ENCODE measurements at places on chromosomes 5 and 9.
A peak's percentile ranks its signal among the peaks of the same experiment; 100 is the strongest.

DNA sequence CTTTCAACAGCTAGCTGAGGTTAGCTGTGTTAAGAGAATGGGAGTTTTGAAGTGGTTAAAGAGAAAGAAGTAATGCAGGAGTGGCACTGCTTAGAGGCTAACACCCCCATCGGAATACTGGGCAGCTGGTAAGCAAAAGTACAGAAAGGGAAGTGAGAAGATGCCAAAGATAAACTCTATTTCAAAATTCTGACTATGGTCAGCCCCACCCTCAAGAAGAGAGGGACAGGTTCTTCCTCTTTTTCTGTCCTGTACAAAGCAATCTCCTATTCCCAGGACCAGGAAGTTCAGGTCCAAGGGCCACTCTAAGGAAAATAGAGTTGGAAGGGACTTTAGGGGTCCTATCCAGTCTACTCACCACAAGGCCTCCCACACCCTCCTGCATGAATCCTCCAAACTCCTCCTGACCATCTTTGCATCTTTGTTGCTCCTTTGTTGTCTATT is 45.9 kb upstream of the JAK2 start:
- DNase-seq: no peak

GRCh38 chr5:174399411-174399810 is 325.0 kb upstream of the MSX2 start:
- no peak for DNase-seq

GRCh38 chr9:16598316-16598715 is 272.2 kb downstream of the BNC2 start:
- DNase-seq: no peak

GRCh38 chr9:37998881-37999587 is 70.0 kb downstream of the SHB start:
- DNase-seq: no peak

DNA sequence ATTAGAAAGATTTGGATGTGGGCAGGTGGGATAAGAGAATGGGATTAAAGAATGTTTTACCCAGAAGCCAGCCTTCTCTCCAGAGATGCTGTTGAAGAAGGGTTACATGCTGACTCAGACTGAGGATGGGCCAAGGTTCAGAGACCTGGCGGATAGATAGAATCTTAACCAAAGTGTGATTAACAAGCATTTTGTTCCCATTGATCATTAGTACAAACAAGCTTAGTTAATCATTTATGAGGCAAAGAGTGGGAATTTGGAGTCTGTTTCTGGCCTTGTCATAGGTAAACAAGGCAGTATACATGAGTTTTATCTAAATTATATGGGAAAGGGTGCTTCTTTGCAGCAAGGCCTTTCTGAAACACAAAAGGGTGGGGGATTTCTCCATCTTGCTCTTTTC is 20.8 kb upstream of the DTWD2 start:
- no peak for DNase-seq

- no peak for DNase-seq
These were observed 91.2 kb upstream of the CHD1 start for GRCh38 chr5:99019812-99020697.

DNA sequence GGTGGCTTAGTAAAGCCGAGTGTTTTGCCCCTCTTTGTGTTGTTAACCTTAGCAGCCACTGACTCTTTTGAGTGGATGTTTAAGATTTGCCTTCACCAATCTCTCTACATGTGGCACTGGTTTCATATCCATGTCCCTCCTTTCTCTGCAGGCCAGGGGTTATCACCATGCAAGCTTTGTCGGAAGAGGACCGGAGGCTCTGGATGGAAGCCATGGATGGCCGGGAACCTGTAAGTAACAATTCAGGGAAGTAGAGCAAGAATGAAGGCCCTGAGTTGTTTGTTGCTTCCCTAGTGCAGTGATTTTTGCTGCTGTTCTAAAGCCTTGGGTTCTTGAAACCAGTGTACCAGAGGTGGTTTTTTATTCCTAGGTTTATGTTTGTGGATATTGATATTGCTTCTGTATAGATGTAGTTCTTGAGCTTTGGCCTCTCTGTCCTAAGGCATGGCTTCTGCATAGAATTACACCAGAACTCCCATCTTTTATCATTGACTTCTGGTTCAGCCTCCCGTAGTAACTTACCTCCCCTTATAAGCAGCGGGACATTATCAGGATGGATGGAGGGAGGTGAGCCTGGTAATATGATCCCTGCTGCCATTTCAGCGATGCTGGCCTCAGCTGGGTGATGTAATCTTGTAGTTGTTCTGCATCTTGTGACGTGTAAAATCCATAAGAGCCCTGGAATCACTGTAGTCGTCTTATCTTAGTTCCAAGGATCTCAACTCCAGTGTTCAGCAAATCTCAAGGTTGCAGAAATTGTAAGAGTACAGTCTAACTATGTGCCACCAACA is 161.9 kb downstream of the ARHGAP26 start:
- DNase-seq: no peak

DNA sequence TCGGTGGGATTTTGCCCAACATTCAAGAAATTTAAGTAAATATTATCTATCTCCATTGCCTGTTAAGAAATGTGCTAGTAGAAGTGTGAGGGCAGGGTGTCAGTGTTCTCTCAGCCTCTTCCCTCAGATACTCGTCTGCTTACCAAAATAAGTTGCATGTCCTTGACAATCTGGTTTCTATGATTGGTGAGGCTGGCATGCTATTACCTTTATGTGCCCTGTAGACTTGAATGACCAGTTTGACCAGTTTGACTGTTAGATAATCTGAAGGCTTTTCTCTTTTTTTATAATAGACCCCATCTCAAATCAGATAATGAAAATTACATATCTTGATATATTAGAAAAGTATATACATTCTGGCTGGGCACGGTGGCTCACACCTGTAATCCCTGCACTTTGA is 348 bp downstream of the CATSPER3 start:
- DNase-seq: no peak

GRCh38 chr5:100826133-100826532 is 76.9 kb downstream of the ST8SIA4 start:
- no peak for DNase-seq

- DNase-seq: no peak
These were observed 14.6 kb downstream of the NOL8 start for GRCh38 chr9:92310562-92310961.

DNA sequence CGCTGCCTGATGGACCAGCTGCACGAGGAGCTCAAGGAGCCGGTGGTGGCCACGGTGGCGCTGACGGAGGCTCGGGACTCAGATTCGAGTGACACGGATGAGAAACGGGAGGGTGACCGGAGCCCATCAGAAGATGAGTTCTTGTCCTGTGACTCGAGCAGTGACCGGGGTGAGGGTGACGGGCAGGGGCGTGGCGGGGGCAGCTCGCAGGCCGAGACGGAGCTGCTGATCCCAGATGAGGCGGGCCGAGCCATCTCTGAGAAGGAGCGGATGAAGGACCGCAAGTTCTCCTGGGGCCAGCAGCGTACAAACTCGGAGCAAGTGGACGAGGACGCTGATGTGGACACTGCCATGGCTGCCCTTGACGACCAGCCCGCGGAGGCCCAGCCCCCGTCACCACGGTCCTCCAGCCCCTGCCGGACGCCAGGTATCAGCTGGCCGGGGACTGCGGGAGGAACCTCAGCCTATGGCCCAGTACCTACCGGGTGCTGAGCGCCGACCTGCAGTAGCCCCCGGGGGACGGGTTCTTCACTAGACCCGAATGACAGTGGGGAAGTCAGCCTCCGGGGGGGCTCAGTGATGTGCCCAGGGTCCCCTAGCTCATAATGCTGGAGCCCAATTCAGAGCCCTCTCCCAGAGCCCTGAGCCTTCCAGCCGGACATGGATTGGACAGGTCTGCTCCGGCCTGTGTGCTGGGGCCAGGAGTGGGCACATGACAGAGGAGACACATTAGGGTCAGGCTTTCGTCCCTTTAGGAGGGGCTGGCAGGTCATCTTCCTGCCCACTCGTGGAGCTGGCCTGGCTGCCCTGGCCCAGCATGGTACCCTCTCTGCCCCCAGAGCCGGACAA is 33.0 kb downstream of the USP20 start:
- no peak for DNase-seq

GRCh38 chr5:60535198-60535597 is 164.8 kb downstream of the DEPDC1B start:
- no peak for DNase-seq

- no peak for DNase-seq
These were observed 933.4 kb upstream of the PTPRD start for GRCh38 chr9:11546231-11546630.

DNA sequence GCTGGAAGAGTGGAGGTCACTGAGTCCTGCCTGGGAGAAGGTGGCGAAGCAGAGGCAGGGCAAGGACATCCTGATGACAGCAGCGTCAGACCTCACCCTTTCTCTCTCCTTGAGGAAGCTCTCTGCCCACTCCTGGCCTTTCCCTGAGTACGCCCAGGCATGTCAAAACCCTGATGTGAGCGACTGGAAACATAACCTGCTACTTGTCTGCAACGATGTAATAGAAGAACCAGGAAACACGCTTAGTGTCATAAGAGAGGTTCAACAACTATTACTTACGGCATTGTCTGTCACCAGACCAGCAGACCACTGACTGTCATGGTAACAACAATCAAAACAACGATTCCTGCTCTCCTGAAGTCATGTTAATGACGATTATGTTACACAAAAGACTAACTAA is 152.4 kb downstream of the ACTL7B start:
- DNase-seq: no peak

DNA sequence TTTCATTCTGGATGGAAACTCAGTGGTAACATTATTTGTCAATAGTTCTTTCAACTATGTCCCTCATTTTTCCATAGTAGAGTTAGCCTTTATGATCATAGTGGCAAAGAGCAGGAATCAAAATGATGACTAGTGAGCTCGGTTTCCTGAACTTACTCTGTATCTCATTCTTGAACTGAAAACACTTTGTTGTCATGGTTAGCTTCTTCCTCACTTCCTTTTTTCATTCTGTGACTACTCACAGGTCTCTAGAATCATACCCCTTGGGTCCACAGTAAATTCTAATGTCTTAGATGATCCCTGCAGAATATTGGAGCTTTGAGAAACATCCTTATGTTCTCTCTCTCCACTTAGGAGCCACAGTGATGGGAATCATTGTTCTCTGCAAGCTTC is 29.4 kb upstream of the RECK start:
- DNase-seq: no peak

- peak; percentile 1 for DNase-seq
These were observed 20.7 kb downstream of the ANKRA2 start for GRCh38 chr5:73544429-73545402.

- no peak for DNase-seq
These were observed 119.9 kb downstream of the KCNIP1 start for GRCh38 chr5:170623576-170624181.

- DNase-seq: no peak
These were observed 14.7 kb upstream of the TMEM250 start for GRCh38 chr9:136133191-136133958.

Measured in NCI-H1417 treated with DMSO at 0.1 percent for 48 hours (cell line).